Activated CD4-positive, alpha-beta T cell treated with anti-CD3 and anti-CD28 coated beads, Interleukin-2, Interleukin-4, amounts not matched to agents 100 ng/mL and 50 ng/mL, durations not matched to agents 16 hours and 8 hours (primary cell): ENCODE measurements at places on chromosomes 16 and 17.

GRCh38 chr17:51508048-51508447 is 247.7 kb downstream of the UTP18 start:
- DNase-seq: no peak

DNA sequence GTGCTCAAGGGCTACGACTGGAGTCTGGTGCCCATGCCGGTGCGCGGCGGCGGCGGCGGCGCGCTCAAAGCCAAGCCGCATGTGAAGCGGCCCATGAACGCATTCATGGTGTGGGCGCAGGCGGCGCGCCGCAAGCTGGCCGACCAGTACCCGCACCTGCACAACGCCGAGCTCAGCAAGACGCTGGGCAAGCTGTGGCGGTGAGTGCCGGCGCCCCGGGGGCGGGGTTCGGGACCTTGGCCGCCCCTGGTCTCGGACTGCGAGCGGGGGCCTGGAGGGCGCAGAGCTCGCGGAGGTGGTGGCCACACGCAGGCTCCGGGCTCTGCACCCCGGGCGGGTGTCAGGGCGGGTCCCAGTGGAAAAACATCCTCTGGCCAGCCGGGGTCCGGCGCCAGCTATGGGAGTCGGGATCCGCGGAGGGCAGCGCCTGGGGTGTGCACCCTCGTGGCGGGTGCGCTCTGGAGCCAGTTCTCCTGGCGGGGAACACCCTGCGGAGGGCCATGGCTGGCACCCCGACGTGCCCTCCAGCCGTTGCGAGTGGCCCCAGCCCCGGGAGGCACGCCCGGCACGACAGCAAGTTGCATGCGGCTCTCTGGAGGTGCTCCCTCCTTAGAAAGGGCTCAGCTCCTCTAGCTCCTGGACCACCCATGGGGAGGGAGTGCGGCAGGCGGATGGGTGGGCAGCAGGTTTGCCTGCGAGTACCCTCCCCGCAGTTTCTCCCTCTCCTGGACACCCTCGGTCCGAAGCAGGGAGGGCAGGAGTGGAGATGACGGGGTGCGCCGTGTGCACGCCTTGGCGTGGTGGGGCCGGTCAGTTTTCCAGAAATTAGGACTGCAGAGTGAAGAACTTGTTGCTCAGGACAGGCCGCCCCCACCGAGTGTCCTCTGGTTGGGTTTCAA is 824 bp downstream of the SOX8 start:
- no peak for DNase-seq

- DNase-seq: peak; percentile 24
Observed at GRCh38 chr17:57256708-57257112, 387 bp downstream of the MSI2 start.

GRCh38 chr17:79976451-79976850 is 59.2 kb downstream of the TBC1D16 start:
- no peak for DNase-seq

- DNase-seq: no peak
Observed at GRCh38 chr17:8904686-8905085, 37.2 kb upstream of the PIK3R6 start.

- DNase-seq: no peak
Observed at GRCh38 chr16:90050969-90051368, 26.2 kb downstream of the PRDM7 start.

DNA sequence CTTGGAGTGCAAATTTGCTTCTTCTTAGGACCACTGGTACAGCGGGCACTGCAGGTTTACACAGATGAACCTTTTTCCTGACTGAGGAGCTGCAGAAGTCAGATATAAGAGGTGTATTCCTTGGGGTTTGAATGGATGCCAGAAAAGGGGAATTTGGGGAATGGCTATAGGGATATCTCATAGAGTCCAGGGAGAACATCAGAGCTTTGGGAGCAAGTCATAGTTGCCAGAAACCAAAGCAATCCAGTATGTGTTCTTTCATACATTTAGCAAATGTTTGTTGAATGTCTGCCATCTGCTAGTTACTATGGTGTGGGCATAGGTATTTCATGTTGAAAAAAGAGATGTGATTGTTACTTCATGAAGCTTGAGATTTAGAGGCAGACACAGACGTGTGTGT is 46.8 kb downstream of the MAP2K4 start:
- DNase-seq: no peak

DNA sequence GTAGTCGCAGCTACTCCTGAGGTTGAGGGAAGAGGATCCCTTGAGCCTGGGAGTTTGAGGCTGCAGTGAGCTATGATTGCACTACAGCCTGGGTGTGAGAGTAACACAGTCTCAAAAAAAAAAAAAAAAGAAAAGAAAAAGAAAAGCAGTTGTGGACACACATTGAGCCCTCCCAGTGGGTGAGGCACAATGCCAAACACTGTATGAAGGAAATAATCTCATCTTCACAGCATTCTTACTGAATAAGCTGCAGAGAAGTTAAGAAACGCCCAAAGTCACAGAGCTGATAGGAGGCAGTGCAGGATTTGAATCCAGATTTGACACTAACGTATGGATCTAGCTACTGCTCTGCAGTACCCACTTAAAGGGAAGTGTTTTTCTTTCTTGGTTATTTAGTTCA is 5.9 kb upstream of the LYZL6 start:
- no peak for DNase-seq

- no peak for DNase-seq
Observed at GRCh38 chr17:57694051-57694450, 51.0 kb downstream of the CCDC182 start.

- DNase-seq: no peak
Observed at GRCh38 chr17:13046361-13046760, 28.5 kb upstream of the ELAC2 start.

DNA sequence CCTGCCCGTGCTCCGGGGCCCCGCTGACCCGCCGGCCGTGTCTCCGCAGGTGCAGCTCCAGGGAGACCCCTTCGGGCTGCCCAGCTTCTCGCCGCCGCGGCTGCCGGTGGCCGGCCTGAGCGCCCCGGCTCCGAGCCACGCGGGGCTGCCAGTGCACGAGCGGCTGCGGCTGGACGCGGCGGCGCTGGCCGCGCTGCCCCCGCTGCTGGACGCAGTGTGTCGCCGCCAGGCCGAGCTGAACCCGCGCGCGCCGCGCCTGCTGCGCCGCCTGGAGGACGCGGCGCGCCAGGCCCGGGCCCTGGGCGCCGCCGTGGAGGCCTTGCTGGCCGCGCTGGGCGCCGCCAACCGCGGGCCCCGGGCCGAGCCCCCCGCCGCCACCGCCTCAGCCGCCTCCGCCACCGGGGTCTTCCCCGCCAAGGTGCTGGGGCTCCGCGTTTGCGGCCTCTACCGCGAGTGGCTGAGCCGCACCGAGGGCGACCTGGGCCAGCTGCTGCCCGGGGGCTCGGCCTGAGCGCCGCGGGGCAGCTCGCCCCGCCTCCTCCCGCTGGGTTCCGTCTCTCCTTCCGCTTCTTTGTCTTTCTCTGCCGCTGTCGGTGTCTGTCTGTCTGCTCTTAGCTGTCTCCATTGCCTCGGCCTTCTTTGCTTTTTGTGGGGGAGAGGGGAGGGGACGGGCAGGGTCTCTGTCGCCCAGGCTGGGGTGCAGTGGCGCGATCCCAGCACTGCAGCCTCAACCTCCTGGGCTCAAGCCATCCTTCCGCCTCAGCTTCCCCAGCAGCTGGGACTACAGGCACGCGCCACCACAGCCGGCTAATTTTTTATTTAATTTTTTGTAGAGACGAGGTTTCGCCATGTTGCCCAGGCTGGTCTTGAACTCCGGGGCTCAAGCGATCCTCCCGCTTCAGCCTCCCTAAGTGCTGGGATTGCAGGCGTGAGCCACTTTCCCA is 5.9 kb downstream of the CTF1 start:
- peak; percentile 39 for DNase-seq

GRCh38 chr16:14187517-14188338 is 116.6 kb downstream of the MRTFB start:
- no peak for DNase-seq

- no peak for DNase-seq
Observed at GRCh38 chr16:55120826-55121225, 190.2 kb downstream of the IRX5 start.

GRCh38 chr17:47072886-47073285 is 93.8 kb upstream of the RPRML start:
- DNase-seq: no peak

DNA sequence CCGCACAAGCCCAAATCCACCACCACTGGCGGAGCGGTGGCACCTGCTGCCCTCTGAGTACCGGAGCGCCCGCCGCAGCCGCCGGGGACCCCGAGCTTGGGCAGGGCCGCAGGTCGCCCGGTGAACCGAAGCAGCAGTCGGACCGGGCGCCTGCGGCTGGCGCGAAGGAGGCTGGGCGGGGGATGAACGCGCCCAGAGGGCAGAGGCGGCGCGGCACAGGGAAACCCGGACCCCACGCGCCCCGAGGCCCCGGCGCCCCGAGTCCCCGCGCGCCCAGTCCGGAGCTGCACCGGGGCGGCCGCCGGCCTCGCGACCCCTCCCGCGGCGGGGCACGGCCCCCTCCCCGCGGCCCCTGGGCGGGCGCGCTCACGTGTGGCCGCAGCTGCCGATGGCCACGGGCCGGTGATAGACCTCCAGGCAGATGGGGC is 393 bp downstream of the RNF166 start:
- DNase-seq: no peak

GRCh38 chr17:6671431-6671830 is 19.9 kb downstream of the C17orf100 start:
- DNase-seq: no peak

DNA sequence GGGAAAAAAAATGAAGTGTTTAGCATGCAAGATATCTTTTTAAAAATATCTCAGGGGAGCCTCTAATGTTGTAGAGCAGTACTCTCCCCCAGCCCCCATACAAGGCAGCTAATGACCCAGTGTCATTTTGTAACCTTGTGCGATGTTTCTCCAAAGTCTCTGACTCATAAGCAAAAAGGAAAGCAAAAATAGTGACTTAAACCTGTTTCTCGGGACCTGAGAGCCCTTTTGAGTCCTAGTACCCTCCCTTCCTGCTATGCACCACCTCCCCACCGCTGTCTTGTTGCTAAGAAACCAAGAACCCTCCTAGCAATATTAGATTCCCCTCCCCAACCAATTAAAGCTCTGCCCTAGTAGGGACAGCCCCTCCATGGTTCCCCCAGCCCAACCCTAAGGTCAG is 2.8 kb downstream of the MYCBPAP start:
- DNase-seq: peak; percentile 89

- no peak for DNase-seq
Observed at GRCh38 chr16:88381820-88382451, 823 bp upstream of the ZNF469 start.

- DNase-seq: no peak
Observed at GRCh38 chr16:10839279-10839666, 20.7 kb upstream of the TVP23A start.

DNA sequence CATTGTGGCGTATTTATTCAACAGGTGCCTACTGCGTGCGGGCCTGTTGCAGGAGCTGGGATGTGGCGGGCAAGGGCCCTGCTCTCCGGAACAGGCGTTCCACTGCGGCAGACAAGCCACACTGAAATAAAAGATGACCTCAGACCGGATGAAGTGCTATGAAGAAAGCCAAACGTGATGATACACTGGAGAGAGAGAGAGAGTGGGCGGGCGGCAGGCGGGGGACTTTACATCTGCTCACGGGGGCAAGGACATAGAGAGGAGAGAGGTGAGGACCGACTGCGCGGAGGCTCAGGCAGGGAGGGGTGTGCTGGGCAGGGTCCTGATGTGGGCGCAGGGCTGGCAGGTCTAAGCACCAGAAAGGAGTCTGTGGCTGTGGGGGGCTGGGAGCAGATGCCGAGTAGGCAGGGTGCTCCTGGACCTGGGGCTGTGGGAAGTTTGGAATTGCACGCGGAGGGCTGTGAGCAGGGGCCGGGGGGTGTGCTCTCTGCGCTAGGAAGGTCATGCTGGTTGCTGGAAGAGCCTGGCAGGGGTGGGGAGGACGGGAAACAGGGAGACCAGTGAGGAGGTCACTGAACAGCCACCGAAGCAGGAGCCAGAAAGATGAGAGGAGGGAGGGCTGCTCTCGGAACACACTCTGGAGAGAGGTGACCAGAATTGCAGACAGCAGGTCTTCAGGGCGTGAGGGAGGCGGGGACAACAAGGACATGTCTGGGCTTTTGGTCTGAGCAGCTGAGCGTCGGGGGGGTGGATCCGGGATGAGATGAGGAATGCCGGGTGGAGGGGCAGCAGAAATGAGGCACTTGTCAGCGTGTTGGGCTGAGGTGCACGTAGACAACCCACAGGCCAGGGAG is 9.9 kb downstream of the MXRA7 start:
- DNase-seq: no peak

- DNase-seq: no peak
Observed at GRCh38 chr16:64403352-64403751, 718.5 kb downstream of the CDH11 start.

- DNase-seq: no peak
Observed at GRCh38 chr16:87431926-87432325, 39.8 kb downstream of the MAP1LC3B start.

GRCh38 chr17:74163271-74163821 is 40.1 kb upstream of the RPL38 start:
- no peak for DNase-seq

DNA sequence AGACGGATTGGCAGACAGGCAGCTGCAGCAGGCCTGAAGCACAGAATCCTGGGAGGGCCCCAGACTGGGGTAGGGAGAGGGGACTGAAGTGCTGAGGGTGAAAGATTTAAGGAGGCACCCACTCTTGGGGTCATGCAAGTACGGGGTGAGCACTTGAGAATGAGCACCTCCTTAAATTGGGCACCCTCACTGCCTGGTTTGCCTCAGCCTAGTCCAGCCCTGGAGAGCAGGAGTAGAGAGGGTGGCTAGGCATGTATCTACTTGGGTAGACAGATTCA is 154.1 kb upstream of the CDC42EP4 start:
- no peak for DNase-seq

GRCh38 chr17:76481071-76481655 is 13.8 kb downstream of the AANAT start:
- no peak for DNase-seq

- no peak for DNase-seq
Observed at GRCh38 chr16:80680839-80681238, 123.6 kb downstream of the CDYL2 start.

DNA sequence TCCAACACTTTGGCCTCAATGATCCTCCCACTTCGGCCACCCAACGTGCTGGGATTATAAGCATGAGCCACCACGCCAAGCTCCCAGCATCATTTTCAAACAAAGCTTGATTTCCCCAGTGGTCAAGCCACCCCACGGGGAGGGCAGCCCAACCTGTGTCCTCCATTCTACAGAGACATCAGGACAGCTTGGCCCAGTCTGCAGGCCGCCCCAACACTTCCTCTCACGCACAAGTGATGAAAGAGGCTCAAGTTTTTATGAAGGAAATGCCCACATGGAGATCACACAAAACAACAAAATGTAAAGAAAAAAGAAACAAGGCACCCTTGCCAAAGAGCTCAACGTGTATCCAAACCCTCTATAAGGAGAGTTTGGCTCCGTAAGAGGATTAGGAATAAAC is 112.4 kb downstream of the XYLT1 start:
- no peak for DNase-seq

- no peak for DNase-seq
Observed at GRCh38 chr17:62933501-62934385, 32.3 kb upstream of the TANC2 start.

GRCh38 chr16:12569061-12569460 is 234.6 kb downstream of the CPPED1 start:
- DNase-seq: no peak

DNA sequence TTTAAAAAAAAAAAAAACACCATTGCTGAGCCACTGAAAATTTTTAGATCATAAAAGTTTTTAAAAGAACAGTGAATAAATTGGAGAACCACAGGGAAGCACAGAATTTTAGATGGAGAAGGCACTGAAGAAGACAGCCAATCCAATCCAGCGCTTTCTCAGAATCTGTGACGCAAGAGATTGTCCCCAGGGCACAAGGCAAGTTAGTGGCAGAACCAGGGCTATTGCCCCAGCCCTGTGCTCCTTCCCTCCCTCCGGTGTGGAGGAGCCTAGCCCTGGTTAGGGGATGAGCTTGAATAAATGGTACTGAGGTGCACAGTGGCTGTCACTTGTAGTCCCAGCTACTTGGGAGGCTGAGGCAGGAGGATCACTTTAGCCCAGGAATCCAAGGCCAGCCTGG is 108.3 kb downstream of the ZNF423 start:
- no peak for DNase-seq
